Body of pancreas (tissue), 4 donors: ENCODE measurements at places on chromosomes 6 and 20.

DNA sequence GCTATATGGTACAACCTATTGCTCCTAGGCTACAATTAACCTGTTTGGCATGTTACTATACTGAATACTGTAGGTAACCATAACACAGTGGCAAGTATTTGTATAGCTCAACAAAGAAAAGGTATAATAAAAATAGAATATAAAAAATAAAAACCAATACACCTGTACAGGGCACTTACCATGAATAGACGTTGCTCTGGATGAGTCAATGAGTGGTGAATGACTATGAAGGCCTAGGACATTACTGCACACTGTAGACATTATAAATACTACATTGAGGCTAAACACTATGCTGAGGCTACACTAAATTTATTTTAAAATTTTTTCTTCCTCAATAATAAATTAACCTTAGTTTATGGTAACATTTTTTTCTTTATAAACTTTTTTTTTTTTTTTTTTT, 18.6 kb downstream of the ELOVL5 start:
- no peak for DNase-seq

GRCh38 chr6:68649669-68650068, 14.6 kb downstream of the ADGRB3 start:
- DNase-seq = no peak

GRCh38 chr6:37889051-37889450, 69.5 kb downstream of the ZFAND3 start:
- no peak for DNase-seq

DNA sequence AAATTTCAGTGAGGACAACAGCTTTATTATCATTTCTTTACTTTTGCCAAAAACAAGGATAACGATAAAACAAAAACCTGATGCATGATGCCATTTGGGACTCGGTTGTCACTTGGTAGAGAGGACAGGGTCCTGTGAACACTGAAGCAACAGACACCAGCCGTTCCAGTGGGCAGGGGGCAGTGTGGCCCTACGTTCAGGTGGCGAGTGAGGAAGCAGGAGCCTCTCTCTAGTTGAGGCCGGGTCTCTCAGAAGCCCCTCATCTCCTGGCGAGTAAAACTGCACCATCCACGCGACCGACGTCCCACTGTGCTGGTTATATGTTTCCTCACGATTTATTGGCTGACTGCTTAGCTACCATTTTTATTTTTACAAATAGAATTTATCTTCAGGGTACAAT, 231.6 kb downstream of the THBS2 start:
- no peak for DNase-seq
